Stimulated activated CD8-positive, alpha-beta memory T cell treated with anti-CD3 and anti-CD28 coated beads, Interleukin-12 subunit alpha, Interleukin-12 subunit beta, amount 100 ng/mL, for 1 hour (primary cell): ENCODE measurements at places on chromosomes 11 and 22.

GRCh38 chr11:103315248-103315647 lies 206.0 kb downstream of the DYNC2H1 start:
- DNase-seq, result no peak

DNA sequence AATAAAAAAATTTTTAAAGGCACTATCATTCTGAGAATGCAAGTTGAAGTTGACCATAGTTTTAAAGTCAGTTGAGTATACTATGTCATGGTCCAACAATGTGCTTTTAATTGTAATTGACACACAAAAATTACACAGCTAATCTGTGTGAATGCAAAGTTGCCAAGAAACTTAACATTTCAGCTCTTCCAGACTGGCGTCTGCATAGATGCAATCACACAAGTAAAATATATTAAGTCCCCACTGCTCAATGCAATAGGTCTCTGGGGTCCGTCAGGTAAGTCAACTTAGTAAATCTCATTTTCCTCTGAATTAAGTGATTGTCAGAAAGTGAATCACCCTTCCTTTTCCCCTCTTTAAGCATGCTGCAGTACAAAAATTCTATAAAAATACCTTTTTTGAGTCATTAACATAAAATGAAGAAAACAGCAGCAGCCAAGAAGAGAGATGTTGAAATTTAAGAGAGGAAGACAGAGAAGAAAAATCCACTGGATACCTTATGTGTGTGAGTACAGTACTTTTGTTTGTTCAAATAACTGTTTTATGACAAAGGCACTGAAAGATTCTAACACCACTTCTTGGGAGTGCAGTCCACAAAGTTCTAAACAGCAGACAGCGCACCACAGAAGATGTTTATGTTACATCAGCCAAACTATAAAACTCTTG lies 5.1 kb downstream of the FZD4 start:
- no peak for DNase-seq

GRCh38 chr11:30015725-30016412 lies 961 bp downstream of the KCNA4 start:
- no peak for DNase-seq

GRCh38 chr11:67285541-67286498 lies 3.3 kb upstream of the ANKRD13D start:
- DNase-seq, result no peak

- DNase-seq, result no peak
Measured at GRCh38 chr11:62438641-62439040, 19.8 kb downstream of the SCGB1A1 start.

GRCh38 chr11:130514851-130515250 lies 66.4 kb downstream of the ADAMTS15 start:
- DNase-seq, result no peak

- no peak for DNase-seq
Measured at GRCh38 chr22:35703861-35704584, 13.6 kb upstream of the APOL5 start.

GRCh38 chr11:134670247-134670782 lies 258.3 kb upstream of the B3GAT1 start:
- no peak for DNase-seq

DNA sequence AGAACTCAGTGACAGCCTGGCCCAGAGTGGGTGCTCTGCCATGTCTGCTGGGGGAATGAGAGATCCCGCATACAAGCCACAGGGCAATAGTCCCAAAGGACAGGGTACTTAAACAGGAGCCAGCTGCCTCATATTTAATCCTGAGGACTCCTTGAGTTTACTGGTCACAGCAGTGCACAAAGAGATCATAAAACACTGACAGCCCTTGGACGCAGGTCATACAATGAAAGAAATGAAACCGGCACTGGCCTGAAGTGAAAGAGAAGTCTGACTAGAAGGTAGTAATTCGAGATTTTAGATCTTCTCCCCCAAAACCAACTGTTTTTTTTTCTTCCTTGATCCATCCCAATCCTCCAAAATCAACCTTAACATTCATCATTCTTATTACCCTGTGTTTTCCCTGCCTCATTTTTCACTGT lies 299.8 kb upstream of the SYN3 start:
- DNase-seq, result no peak

GRCh38 chr22:39630721-39631120 lies 60.2 kb downstream of the CACNA1I start:
- no peak for DNase-seq

GRCh38 chr11:122632181-122632824 lies 23.2 kb upstream of the UBASH3B start:
- no peak for DNase-seq

- no peak for DNase-seq
Measured at GRCh38 chr22:50294319-50294656, 13.2 kb downstream of the PLXNB2 start.

DNA sequence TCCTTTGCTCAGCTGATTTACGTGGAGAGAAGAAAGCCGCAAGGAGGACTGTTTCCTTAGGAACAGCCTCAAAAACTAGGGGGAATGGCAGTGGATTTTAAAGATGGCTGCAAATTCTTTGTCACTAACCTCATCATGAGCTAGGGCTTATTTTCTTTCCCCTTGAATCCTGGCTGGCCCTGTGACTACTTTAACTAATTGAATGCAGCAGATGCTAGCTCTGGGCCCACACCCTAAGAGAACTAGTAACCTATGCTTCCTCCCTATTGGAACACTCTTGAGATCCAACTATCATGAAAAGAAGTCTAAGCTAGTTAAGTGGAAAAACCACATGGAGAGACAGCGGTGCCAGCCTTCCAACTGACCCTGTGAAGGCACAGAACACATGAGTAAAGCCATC lies 421.3 kb upstream of the NARS2 start:
- DNase-seq, result no peak

GRCh38 chr11:61018059-61018458 lies 46.6 kb downstream of the CD6 start:
- no peak for DNase-seq

DNA sequence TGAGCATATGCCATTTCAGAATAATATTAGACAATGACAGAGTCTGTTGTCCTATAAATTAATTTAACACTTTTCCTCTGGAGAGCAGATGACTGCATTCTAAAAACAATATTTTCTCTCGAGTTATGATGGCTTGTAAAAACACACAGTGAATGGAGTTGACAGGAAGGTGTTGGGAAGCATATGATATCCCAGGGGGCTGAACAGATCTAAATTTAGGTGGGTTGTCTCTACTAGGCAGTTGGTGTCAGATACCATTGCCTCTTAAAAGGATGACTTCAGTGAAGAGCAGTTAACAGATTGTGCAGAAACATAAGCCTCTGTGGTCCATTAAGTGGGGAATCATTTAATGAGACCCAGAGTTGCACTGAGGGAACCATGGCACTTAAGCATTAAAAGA lies 30.7 kb downstream of the SVIP start:
- no peak for DNase-seq

DNA sequence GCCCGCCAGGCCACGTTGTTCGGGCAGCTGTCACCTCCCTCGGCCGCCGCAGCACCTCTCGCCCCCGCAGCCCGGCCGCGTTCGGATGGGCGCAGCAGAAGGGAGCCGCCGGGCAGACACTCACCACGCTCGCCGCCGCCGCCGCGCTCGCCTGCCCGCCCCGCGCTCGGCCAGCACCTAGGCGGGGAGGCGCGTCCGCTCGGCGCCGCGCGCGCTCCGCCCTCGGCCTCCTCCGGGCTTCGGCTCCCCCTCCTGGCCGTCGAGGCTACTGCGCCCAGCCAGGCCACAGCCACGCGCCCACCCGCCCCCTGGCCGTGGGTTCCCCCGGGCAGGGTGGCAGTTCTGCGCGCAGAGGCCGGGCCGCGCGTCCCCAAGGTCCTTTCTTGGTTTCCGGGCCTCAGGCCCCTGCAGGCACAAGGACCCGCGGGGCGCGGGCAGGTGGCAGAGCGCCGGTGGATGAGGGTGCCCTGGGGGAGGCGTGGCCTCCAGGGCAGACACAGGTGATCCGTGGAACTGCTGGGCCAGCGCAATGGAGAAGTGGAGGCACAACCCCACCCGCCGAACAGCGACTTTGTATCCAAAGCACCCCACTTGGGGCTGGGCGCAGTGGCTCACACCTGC lies at the start of gene SLC25A22:
Gene SLC25A22 (minus strand): TSS at position 189 of the 621 bp plus-strand sequence. CDS start 3,275 bp downstream, outside the sequence.
- peak; percentile 59 for DNase-seq

- DNase-seq, result no peak
Measured at GRCh38 chr11:102026959-102027358, 20.3 kb upstream of the CFAP300 start.

DNA sequence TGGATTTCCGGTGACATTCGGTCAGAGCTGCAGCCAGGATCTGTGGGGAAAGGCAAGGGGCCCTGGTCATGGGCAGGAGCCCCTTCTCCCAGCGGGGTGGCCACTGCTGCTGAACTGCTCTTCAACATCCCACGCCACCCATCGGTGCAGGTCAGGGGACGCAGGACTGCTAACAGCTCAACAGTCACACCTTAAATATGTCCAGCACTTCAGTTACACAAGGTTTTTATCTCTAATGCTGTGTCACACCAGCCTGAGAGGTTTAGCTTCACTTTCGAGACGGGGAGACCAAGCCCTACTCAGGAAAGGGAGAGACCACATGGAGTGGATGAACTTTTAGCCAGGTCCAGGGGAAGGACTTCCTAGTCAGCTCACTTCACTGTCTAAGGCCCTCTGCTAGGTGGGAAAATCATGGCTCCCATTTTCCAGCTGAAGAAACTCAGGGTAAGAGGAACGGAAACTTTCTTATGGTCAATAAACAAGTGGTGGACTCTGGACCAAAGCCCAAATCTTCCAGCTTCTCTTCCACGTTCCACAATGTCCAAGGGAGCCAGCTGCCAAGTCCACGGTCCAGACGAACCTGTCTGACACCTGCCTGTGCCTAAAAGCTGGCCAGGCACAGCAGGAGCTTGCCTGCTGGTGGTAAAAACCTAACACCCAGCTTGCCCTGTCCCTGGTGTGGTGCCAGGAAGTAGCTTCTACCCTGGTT lies 21.0 kb upstream of the CHADL start:
- DNase-seq, result no peak

DNA sequence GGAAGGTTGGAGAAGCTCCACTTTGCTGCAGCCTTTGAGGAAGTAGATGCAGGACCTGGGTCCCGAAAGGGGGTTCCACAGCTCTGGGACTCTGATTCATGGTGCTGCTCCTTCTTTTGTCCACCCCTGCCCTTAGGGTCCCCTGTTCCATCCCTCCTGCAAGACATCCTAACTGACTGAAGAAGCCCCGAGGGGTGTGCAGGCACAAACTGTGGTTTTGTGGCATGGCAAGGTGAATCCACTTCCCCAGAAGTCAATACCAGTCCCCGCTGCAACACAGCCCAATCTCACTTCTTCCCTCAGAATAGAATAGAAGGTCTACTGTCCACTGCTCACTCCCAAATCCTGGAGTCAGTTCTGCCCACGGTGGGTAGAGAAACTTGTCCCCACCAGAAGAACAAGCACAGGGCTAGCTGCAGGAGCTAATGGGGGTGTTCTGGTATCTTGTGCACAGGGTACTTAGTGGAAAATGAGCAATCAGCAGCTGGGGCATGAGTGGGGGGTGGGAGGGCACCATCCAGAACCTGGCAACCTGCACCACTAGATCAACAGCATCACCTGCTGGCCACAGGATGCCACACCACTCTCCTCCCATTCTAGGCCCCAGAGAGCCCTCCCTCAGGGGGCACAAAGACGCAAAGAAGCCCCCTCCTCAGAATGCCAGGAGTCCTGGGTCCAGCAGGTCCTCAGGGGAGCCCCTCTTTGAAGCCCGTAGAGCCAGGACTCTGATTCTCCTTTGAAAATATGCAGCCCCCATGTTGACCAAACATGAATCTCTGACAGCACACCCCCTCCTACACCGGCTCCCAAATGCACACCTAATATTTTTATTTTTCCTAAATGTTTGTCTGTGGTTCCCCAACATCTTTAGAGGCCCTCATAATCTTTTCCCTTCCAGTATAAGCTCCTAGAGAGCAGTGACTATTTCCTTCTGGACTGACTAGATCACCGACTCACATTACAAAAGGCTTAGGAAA lies 14.1 kb downstream of the SPATA19 start:
- DNase-seq, result no peak

GRCh38 chr11:68066742-68067141 lies 27.9 kb downstream of the TCIRG1 start:
- no peak for DNase-seq

DNA sequence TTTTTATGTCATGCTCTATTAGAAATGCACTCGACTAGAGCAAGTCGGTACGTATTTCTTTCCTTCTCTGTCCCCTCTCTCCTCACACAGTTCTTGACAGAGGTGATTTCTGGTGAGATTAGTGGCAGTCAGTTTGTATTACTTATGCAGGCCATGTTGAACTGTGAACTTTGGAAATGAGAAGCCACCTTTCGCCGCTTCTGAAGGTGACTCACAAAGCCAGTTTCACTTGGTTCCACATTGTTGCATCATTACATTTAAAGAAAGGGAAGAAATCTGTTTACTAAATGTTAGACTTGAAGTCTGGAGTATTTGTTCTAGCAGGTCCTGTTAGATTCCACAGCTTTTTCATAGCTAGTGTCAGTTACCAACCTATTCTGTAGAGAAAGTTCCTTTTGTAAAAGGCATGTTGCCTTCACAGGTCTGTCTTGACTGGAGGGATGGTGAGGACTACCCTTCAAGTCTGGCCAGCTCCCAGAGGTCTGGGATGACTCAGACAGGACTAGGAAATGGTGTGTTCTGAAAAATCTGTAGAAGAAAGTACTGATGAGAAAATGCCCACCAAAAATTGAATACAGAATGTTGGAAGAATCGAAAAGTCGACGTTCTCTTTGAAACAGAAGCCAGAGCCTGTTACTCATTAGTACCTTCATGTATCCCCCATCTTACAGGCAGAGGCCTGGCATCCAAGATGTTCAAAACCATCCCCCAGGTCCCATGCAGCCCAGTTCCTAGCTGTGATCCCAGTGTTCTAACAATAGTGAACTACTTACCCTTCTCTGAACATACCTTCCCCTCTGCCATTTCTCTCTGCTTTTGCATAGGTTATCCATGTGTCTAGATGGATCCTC lies 181.4 kb downstream of the DBX1 start:
- no peak for DNase-seq

- DNase-seq, result no peak
Measured at GRCh38 chr11:62508336-62509058, 38.1 kb downstream of the AHNAK start.

DNA sequence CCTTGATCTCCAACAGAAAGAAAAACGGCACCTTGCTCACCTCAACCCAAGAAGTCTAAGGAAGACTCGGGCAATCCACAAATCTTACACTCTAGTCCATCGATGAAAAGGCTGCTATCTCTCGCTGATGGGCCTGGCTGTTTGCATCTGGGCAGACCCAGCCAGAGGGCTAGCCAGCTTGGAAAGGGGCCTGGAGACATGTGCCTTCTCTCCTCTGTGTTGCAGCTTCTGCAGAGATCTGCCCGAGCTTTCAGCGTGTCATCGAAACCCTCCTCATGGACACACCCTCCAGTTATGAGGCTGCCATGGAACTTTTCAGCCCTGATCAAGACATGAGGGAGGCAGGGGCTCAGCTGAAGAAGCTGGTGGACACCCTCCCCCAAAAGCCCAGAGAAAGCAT lies 3.2 kb downstream of the SCGB1A1 start:
- DNase-seq, result no peak

DNA sequence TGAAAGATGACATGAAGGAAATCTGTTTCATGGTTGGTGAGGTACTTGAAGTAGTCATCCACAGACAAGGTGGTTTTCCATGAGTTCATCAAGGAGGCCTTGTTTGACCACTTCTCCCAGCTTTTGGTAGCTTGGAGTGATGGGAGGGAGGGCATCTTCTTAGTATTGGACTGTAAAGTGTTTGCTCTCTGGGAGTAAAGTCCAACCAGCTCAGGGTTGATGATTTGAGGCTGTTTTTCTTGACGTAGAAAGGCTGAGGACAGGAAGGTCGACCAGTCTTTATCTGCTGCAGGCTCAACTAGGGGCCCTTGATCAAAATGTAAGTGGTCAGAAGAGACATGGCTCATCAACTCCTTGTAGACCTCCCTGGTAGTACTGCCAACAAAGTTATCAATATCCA lies 1.7 kb downstream of the CCDC87 start:
- no peak for DNase-seq
